ENCODE measurements at places on chromosomes 13 and 19. TPM values are rescaled to one million over a fixed set of nuclear protein-coding genes. Genes with fewer than 3 reads are reported as not detected.

Gene PRSS57
- total RNA-seq, result 0.14 TPM

Gene FGF21
- not detected for total RNA-seq

Gene CGB5
- 0.39 TPM for total RNA-seq

Gene DMPK
- 36.6 TPM for total RNA-seq
